ENCODE measurements at places on chromosomes 2 and 18. TPM values are rescaled to one million over a fixed set of nuclear protein-coding genes. Genes with fewer than 3 reads are reported as not detected.
A peak's percentile ranks its signal among the peaks of the same experiment; 100 is the strongest.

The LINC00305 gene
- total RNA-seq = not detected

The FLACC1 gene
- 1.8 TPM for total RNA-seq

The GCG gene
- total RNA-seq = not detected

The CFAP65 gene
- 0.05 TPM for total RNA-seq

The IL36B gene
- not detected for total RNA-seq

The AKAIN1 gene
- total RNA-seq = not detected

DNA sequence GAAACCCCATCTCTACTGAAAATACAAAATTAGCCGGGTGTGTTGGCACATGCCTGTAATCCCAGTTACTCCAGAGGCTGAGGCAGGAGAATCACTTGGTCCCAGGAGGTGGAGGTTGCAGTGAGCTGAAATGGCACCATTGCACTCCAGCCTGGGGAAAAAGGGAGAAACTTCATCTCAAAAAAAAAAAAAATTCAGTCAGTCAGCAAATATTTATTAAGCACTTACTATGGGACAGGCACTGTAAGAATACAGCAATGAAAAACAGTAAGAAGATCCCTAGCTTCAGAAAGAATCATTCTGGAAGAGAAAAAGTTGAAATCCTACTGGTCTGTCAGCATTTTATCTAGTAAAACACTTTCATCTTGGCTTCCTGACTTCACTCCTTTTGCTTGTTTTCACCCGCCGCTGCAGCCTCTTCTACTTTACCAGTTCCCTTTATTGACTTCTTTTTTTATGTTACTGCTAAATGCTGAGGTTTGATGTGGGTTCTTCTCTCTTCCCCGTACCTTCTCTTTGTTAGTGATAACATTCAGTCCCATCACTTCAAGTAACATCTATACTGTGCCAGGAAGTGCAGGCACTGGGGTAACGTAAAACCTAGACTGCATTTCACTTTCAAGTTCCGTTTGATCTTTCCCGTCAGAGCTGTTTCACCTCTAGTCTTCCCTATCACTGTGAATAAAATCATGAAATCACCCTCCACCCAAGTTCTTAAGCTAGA lies 10.8 kb upstream of the TAF4B start:
- DNase-seq = no peak

GRCh38 chr18:57389271-57389670 lies 36.9 kb downstream of the ST8SIA3 start:
- DNase-seq = no peak

GRCh38 chr2:211376410-211376809 lies 820.0 kb downstream of the CPS1 start:
- no peak for DNase-seq

DNA sequence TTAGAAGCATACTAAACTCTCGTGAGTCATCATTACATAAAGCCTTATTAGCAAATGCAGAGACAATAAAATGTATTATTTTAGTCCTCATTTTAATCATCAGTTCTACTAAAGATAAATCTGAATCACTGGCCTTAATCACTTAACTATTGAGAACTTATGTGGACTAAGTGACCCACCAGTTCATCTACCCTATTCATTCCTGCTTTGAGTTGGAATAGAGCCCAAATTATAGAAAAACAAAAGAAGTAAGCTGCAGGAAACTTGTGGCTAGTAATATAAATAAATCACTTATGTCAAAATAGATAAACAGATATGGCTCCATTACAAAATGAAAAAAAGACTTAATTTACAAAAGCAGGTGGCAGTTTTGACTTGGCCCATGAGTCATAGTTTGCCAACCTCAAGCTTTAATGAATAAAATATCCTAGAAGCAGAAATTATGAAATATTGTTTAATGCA lies 851.8 kb upstream of the CRIM1 start:
- DNase-seq = peak; percentile 1

- no peak for DNase-seq
Measured at GRCh38 chr2:121330921-121331320, 45.9 kb upstream of the TFCP2L1 start.

- no peak for DNase-seq
Measured at GRCh38 chr2:119837759-119838158, 78.0 kb downstream of the PTPN4 start.

GRCh38 chr2:108637304-108637669 lies 82.0 kb upstream of the RANBP2 start:
- DNase-seq = peak; percentile 91

DNA sequence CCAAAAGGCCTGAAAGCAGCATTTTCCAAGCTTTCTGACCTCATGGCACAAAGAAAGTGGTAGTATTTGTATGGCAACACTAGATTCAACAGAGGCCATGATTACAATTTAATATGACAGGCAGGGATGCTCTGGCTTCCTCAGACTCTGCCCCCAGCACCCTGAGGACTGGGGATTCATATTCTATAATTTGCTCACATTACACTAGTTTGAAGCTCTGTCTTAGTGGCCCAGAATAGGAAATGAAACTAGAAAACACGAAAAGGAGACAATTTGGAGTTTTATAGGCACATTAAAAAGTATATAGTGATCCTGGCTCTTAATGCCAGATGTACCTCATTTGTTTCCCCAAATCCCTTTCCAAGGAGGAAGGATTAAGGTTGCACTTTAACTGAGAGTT lies 173.0 kb upstream of the STK17B start:
- no peak for DNase-seq

DNA sequence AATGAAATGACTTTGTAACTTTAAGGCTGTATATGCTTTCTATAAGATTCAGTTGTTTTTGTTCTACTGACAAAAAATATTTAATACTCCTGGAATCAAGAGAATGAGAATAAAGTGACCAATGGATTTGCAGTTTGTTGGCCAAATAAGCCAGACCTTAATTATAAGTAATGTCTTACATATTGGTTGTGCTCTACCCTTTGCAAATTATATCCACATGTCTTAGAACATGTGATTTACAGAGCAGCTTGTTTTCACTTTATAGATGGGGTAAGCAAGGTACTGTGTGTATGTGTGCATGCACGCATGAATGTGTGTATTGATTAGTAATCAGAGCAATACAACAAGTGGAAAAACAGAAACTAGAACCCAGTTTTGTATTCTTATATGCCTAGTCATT lies 59.1 kb downstream of the RMDN2 start:
- DNase-seq = no peak

All from myocyte (in vitro differentiated cells).